Epithelial cell of alveolus of lung (primary cell): ENCODE measurements at places on chromosomes 2 and 18. TPM values are rescaled to one million over a fixed set of nuclear protein-coding genes. Genes with fewer than 3 reads are reported as not detected.

ANKRD36C gene
- total RNA-seq: 7.6 and 12.1 TPM in 2 replicates

ATAD2B gene
- total RNA-seq: 3.0 and 15.6 TPM in 2 replicates

SRD5A2 gene
- total RNA-seq: not detected in 2 replicates

ATP6V1C2 gene
- total RNA-seq: not detected in 2 replicates

RNF25 gene
- 24.0 and 24.7 TPM in 2 replicates for total RNA-seq

ACTR3 gene
- 103 and 260 TPM in 2 replicates for total RNA-seq

ZNF521 gene
- total RNA-seq: 15.4 and 36.2 TPM in 2 replicates

MC5R gene
- not detected in 2 replicates for total RNA-seq

SERPINB13 gene
- total RNA-seq: not detected in 2 replicates

ESPNL gene
- 0.39 and 2.9 TPM in 2 replicates for total RNA-seq

HOXD13 gene
- total RNA-seq: not detected in 2 replicates

CABLES1 gene
- total RNA-seq: 2.8 and 3.4 TPM in 2 replicates
